ENCODE measurements at places on chromosomes 16 and 17.

DNA sequence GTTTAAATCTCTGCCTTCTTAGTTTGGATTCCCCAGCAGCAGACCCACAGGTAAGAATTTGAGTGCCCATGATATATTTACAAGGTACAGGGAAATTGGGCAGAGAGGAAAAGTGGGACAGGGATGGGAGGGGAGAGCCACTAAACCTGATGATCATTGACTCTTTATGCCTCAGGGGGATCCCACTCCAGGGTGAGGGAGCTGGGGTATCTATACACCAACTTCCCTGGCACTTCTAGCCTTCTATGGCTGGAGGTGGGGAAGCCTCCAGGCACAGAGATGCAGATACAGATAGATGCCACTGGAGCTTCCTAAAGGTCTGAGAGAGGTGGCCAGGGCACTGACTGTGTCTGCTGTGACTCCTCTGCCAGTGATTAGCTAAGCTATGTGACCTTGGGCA, 256.4 kb downstream of the KATNIP start:
- no peak for DNase-seq

DNA sequence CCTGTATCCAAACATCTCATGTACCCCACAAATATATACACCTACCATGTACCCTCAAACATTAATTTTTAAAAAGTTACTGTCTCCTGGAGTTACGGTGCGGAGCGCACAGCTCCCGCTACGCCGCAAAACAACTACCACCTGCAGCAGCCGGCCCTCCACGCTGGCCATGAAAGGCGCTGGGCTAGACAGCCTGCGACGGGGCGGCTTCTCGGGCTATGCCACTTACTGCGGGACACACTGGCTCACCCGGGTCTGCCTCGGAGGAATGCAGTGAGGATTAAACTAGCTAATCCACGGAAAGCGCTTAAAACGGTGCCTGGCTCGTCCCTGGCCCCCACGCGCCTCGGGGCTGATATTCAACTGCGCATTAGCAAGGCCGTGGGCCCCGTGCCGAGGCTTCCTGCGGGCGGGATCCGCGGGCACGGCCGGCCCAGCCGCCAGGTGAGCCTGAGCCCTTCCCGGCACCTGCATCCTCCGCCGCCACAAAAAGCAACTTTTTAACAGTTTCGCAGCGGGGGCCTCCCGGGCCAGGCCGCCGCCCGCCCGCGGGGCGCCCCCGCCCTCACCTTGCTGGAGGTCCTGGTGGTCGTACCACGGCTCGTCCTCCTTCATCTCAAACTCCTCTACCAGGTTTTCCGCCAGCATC, 633 bp downstream of the CDR2 start:
- DNase-seq: no peak

DNA sequence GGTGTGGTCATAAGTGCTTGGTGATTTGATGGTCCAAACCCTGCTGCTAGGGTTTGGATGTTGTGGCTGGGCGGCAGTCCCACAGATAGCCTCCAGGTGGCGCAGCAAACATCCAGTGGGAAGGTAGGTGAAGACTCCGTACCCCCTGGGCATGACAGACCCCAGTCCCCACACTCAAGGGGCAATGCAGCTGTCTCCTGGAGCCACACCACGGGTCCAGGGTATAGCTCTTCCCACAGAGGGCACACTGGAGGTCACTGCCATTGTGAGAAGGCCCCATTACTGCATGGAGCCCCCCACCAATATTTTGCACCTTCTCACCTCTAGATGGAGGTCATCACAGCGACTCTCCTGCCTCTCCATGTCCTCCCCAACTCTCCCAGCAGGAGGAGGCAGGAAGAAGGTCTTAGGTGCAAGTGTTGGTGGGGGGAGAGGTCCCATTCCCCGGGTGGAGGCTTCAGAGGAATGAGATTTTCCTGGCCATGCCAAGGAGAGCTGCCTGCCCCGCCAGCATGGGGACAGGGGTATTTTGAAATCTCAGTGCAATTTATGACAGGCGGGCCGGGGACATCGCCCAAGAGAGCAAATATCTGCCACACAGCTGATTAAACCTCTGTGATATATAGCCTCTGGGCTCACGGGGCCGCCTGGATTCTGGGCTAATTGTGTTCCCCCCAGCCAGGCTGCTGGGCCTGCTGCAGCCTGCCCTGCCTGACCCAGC, 17.1 kb upstream of the C17orf113 start:
- DNase-seq: no peak

DNA sequence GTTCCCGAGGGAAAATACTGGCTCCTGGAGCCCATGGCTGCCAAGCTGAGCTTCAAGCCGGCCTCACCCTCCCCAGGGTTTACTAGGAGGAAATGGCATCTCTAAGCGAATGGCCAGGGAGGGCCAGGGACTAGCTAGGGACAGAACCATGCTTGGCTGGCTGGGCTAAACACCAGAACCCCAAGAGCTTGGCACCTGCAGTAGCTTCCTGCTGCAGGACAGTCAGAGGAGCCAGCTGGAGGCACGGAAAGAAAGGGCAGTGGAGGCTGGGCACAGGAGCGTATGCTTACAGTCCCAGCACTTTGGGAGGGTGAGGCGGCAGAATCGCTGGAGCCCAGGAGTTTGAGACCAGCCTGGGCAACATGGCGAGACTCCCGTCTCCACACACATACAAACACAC, 33.7 kb downstream of the PEMT start:
- no peak for DNase-seq

- DNase-seq: no peak
These were observed 186.2 kb downstream of the FOXL1 start for GRCh38 chr16:86764551-86764950.

GRCh38 chr16:86929057-86929871, 350.9 kb downstream of the FOXL1 start:
- DNase-seq: no peak

DNA sequence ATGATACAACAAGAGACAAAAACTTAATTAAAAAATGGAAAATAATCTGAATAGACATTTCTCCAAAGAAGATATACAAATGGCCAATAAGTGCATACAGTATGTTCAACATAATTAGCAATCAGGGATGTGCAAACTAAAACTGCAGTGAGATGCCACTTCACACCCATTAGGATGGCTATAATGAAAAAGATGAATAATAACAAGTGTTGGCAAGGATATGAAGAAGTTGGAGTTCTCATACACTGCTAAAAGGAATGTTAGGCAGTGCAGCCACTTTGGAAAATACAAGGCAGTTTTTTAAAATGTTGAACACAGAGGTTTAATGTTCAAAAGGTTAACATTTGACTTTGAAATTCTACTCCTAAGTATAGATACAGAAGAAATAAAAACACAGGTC, 69.8 kb downstream of the PCTP start:
- DNase-seq: no peak

GRCh38 chr17:32558997-32559650, 72.3 kb downstream of the CDK5R1 start:
- DNase-seq: no peak

GRCh38 chr17:16941072-16942036, 30.6 kb downstream of the TNFRSF13B start:
- no peak for DNase-seq

- DNase-seq: no peak
These were observed 1.4 kb downstream of the PYDC1 start for GRCh38 chr16:31215287-31216162.

DNA sequence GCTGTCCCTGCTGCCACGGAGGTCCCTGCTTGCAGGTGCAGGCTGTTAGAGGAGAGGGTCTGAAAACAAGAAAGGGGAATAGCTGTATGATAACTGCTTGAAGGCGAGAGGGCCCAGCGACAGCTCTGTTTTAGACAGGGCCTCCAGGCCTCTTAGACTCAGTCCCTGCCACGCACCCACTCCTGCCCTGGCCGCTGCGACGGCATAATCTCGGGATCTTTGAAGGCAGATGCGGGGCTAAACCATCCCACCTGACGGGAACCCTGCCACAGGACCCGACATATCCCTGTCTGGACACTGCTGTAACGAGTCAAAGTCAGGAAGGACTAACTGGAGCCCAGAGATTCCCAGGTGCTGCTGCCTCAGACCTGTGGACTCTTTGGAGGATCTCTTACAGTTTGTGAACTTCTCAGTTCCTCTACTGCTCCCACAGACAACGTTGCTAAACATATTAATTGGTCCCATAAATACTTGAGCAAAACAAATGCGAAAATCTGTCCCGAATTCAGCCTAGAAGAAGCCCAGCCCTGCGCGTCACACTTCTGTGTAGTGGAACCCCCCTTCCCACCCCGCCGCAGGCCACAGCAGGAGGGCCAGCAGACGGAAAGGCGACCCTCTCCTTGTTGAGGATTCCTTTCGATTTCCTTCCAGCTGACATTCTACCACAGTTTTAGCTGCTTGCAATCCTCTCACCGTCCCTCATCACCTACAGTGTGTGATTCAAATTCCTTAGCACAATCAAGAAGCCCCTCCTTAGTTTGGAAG, 998 bp upstream of the TMEM11 start:
- DNase-seq: no peak

- no peak for DNase-seq
These were observed 27.9 kb upstream of the OR4D1 start for GRCh38 chr17:58120195-58120822.

DNA sequence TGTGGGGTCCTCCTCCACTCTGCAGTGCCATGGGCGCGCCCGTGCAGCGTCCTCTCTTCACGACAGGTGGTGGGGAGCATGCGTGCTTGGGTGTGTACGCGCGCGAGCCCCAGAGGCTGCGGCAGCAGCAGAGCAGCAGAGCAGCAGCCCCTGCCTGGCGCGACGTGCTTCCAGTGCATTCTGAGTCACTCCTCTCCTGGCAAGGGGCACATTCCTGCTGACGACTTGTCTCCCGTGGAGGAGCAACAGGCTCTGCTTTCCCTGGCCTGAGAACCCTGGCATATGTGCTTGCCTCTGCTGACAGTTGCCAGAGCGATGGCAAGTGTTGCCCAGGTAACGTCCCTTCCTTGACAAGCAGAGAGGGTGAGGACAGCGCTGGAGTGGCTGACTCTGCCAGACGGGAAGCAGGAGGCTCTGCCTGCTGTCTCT, 133.8 kb upstream of the PLCG2 start:
- no peak for DNase-seq

GRCh38 chr17:79739148-79740062, 8.7 kb downstream of the ENPP7 start:
- no peak for DNase-seq

DNA sequence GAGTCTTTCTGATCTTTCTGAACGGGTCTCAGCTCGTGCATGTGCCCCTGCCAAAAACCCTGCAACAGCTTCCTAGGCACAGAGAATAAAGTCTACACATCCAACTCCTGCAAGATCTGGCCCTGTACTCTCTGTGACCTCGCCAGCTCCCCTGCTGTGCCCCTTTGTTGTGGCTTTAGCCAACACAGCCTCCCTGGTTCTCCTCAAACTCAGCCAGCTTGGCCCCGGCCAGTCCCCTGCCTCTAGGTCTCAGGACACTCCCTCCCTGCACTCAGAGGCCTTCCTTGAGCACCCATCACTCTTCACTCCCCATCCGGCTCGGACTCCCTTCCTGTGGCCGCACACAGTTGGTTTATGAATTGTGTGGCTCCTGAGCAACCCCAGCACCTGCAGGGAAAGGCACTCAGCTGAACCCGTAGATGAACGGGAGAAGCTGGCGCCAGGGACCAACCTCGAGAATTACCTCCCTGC, 1.4 kb downstream of the CEP131 start:
- DNase-seq: no peak

GRCh38 chr16:46949241-46949892, 24.1 kb downstream of the DNAJA2 start:
- no peak for DNase-seq

DNA sequence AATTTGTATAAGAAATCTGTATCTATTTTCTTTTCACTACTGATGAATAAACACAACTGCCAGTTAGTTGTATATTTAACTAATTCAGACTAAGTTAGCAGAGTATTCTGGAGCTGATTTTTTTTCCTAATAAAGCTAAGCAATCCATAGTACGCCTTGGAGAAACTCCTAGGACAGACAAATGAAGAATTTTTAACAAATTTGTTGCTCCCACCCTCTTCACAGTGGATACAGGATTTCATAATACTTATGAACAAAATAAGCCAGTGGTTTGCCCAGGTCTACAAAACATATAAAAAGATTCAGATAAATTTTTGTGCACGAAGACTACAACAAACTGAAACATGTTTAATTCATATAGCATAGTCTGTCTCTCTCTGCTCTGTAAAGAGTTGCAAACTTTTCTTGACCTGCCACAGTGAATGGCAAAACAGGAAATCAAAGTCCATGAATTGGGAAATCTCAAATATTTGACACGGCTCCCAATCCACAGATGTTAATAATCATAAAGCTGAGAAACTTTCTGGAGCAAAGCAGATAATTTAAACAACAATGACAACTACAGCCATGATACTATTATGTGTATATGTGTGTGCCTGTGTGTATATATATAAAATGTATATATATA, 594 bp upstream of the ABCA6 start:
- DNase-seq: no peak

- no peak for DNase-seq
These were observed 94.1 kb downstream of the USP32 start for GRCh38 chr17:60297760-60298401.

DNA sequence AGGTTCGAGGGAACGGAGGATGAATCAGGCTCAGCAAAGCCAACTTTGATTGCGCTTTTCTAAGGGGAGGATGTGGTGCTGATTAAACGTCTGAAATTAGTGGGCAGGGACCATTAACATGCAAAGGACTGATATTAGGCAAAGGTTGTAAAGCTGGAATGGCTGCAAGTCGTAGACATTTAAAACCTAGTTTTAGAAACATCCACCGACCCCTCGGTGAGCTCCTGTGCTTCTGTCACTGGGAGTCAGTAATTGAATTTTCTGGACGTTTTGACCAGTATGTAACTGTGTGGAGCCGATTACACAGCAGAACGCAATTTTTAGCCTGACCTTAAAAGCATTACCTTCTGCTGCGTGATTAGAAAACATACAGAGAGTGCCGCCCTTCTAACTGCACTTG, 220.6 kb upstream of the HSBP1 start:
- DNase-seq: no peak

DNA sequence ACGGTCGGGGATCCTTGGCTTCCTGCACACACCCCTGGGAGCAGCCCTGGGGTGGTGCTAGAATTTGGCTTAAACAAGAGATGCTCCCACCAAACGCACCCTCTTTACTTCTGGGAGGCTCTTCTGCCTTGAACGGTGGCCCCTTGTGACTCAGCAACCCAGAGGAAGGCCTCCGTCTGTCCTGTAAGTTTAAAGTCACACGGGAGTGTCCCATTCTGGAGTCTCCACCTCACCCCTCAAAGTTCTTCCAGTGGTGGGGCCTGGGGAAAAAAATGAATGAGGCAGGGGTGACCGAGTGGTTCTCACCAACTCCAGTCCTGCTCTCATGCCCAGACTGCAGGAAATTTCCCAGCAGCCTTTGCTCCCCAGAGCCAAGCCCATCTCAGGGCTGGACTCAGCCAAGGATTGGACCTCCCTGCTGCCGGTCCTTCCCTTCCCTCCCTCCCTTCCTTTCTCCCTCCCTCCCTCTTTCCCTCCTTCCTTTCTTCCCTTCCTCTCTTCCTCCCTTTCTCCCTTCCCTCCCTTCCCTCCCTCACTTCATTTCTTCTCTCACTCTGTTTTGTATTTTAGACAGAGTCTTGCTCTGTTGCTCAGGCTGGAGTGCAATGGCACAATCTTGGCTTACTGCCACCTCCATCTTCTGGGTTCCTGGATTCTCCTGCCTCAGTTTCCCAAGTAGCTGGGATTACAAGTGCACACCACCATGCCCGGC, 11.4 kb downstream of the ITGAD start:
- no peak for DNase-seq

GRCh38 chr17:78658281-78658785, 81.1 kb upstream of the DNAH17 start:
- DNase-seq: no peak

Data from NCI-H1048 (cell line).